ENCODE measurements at places on chromosomes 11 and 22.

GRCh38 chr11:44536788-44537516 is 28.5 kb upstream of the CD82 start:
- DNase-seq, result no peak

GRCh38 chr22:35317680-35318290 is 18.1 kb downstream of the TOM1 start:
- DNase-seq, result no peak

- DNase-seq, result no peak
Observed at GRCh38 chr22:49208768-49209252, 618.9 kb downstream of the BRD1 start.

DNA sequence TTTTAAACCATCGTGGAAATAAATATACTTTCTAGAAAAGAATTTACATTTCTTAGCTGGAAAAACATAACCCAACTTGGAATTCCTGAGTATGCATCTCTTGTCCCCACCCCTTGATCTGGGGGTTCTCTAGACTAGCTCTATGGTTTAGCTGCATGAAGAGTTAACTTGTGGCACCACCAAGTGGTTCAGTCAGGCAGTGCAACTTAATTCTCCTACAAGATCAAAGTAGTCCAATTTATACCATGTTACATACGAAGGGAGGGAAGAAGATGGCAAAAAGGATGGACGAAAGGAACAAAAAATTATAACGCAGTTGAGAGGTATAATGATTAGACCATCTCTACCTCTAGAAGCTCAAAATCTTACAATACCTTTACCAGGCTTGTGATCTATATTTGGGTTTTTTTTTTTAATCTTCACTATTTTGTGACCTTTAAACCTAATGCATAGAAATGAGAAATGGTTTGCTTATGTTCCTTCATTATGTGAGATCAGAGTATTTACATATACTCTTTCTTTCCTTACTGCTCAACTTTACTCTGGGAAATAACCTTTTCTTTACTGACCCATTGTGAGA is 28.5 kb upstream of the ALKBH3 start:
- no peak for DNase-seq

DNA sequence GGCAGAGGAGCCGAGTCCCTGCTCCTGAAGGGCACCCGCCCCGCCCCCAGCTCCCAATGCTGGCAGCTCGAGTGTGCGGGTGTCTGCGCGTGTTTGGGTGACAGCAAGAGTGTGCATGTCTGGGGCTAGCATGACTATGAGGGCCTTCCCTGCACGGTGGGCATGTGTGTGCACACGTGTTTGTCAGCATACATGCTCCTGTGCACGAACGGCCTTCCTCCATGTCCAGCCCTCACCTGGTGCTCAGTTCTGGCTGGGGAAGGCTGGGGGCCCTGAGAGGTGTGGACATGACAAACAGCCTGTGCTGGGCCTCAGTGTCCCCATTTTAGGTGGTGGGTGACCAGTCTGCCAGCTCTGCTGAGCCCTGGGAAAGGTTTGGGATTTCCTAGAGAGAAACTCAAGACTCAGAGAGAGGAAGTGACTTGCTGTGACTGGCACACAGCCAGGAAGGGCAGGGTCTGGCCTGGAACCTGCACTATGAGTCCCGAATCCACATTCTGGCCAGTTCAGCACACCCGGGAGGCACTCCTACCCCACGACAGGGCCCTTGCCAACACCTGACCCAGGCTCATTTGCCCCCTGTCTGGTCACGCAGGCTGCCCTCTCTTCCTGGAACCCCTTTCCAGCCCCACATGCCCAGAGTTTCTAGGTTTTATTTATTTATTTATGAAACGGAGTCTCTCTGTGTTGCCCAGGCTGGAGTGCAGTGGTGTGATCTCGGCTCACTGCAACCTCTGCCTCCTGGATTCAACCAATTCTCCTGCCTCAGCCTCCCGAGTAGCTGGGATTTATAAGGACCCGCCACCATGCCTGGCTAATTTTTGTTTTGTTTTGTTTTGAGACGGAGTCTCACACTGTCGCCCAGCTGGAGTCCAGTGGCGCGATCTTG is 3.3 kb upstream of the SHISA8 start:
- peak; percentile 72 for DNase-seq

DNA sequence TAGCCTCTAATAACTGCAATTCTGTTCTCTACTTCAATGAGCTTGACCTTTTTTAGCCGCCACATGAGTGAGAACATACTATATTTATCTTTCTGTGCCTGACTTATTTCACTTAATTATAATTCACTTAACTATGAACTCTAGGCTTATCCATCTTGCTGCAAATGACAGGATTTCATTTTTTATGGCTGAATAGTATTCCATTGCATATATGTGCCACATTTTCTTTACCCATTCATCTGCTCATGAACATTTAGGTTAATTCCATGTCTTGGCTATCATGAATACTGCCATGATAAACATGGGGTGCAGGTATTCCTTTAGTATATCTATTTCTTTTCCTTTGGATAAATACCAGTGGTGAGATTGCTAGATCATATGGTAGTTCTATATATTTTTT is 85.2 kb downstream of the CWC15 start:
- DNase-seq, result no peak

DNA sequence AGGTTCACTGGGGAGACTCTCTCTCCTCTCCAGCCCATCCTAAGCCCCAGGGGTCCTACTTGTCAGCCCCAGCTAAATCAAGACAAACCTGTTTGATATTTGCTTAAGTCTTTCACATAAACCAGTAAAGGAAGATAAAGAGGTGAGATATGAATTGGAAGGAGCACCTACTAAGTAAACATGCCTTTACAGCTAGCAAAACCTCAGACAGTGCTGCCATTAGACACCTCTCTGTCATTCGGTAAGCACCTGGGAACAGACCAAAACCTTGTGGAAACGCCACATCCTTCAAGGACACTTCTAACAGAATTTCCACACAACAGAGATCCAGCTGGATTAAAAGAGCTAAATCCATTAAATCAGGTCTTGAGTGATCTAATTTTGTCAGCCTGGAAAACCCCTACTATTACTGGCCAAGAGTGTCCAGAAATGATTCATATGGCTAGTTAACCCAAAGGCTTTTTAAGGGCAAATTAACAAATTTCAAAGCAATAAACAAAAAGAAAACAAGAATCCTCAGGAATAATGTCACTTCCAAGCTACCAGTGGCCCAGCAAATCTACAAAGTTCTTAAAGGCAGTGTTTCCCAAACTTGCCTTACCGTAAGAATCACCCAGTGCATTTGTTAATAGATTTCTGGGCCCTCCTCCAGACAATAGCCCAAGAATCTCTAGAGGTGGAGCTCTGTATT is 2.4 kb downstream of the VPS37C start:
- DNase-seq, result no peak

GRCh38 chr11:1943977-1944376 is 3.2 kb upstream of the MRPL23 start:
- peak; percentile 40 for DNase-seq

- DNase-seq, result peak; percentile 57
Observed at GRCh38 chr22:30541961-30542810, 4.4 kb downstream of the SEC14L6 start.

GRCh38 chr22:43375951-43376455 is 32.8 kb upstream of the SCUBE1 start:
- no peak for DNase-seq

GRCh38 chr11:26951809-26952515 is 42.0 kb upstream of the FIBIN start:
- no peak for DNase-seq

All from lower lobe of right lung (tissue), 2 donors.